DND-41 (cell line): ENCODE measurements at places on chromosomes 4 and X.

DNA sequence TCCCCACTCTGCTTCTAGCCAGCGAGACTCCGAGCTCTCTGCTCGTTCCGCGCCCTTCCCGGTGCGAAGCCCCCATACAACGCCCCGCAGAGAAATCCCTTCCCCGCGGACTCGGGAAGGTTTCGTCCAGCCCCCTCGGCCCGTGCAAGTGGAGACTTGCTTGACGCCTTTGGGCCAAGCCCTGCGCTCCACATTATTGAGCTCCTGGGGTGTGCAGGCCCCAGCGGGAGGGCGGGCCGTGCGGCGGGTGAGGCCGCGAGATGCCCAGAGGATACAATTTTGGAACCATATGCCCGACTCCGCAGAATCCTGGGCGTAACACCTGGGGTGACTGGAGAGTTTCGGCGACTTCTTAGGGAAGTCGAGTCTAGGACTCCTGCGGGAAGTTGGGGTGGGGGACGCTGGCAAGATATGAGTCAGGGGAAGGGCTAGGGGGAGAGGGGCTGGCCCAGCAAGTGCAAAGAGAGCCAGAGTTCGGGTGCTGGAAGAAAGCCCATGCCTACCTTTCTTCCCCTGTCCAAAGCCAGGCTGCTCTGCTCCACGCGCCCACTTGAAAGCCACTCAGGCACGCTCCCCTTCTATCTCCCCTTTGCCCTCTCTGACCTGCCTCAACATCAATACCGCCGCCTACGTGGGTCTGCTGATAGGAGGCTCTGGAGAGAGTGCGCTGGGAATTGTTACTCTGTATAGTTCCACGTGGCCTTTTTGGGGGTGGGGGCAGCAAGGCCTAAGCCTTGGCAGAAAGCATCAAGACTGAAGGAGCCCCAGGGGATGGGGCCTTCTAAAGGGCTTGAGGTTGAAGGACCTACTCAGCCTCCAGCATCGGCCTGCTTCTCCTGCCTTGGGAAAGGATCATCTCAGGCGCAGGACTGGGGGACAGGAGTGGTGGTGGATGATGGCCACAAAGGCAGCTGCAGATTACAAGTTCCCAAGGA, 1.2 kb upstream of the ELF4 start:
- no peaks in the 10 kb centered on the region for H3K36me3 ChIP-seq
- H3K27me3 ChIP-seq, result no peaks in the 10 kb centered on the region
- DNase-seq, result no peak

GRCh38 chr4:110005461-110006056, 92.9 kb downstream of the EGF start:
- H3K27me3 ChIP-seq, result no peaks in the 10 kb centered on the region
- H3K4me3 ChIP-seq, result no peak overlapping the region
- no peak overlapping the region for H3K27ac ChIP-seq
- peaks cover 3% of the 10 kb centered on the region for H3K4me1 ChIP-seq
- DNase-seq, result peak; percentile 17

DNA sequence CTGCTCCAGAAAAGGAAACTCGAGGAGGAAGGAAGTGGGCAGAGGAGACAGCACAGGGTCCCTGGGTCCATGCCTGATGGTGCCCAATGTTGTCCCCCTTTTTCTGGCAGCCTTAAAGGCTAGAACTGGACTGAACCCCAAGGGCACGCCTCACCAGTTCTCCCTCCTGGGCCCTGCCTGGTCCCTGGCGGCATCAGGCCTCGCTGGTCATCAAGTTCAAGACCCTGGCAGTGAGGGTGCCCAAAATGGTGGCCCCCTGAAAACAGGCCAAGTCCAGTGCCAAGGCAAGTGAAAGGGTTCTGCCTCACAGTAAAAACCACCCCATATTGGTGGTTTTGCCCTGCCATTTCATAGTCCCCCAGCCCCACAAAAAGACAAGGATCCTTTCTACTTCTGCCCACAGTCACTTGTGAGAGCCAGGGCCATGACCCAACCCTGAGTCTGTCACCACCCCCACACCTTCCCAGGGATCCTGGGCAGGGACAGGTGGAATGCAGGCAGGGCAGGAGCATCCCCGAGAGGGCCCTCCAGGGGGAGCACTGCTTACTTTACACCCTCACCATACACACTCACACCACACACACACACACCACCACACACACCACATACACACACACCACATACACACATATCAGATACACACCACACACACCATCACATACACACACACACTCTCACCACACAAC, 107.6 kb downstream of the DCTD start:
- H3K27ac ChIP-seq, result peak overlapping the region; percentile 27; the same call in 1 of the 2 replicates
- no peaks in the 10 kb centered on the region for H3K36me3 ChIP-seq
- H3K27me3 ChIP-seq, result no peaks in the 10 kb centered on the region
- DNase-seq, result no peak
- peaks cover 20% of the 10 kb centered on the region for H3K4me1 ChIP-seq
- H3K4me3 ChIP-seq, result no peak overlapping the region

- H3K4me1 ChIP-seq, result peaks cover 63% of the 10 kb centered on the region
- peak overlapping the region; percentile 33 for H3K27ac ChIP-seq
- DNase-seq, result no peak
- H3K4me3 ChIP-seq, result no peak overlapping the region
These were observed 12.9 kb downstream of the DCK start for GRCh38 chr4:71006203-71006907.

DNA sequence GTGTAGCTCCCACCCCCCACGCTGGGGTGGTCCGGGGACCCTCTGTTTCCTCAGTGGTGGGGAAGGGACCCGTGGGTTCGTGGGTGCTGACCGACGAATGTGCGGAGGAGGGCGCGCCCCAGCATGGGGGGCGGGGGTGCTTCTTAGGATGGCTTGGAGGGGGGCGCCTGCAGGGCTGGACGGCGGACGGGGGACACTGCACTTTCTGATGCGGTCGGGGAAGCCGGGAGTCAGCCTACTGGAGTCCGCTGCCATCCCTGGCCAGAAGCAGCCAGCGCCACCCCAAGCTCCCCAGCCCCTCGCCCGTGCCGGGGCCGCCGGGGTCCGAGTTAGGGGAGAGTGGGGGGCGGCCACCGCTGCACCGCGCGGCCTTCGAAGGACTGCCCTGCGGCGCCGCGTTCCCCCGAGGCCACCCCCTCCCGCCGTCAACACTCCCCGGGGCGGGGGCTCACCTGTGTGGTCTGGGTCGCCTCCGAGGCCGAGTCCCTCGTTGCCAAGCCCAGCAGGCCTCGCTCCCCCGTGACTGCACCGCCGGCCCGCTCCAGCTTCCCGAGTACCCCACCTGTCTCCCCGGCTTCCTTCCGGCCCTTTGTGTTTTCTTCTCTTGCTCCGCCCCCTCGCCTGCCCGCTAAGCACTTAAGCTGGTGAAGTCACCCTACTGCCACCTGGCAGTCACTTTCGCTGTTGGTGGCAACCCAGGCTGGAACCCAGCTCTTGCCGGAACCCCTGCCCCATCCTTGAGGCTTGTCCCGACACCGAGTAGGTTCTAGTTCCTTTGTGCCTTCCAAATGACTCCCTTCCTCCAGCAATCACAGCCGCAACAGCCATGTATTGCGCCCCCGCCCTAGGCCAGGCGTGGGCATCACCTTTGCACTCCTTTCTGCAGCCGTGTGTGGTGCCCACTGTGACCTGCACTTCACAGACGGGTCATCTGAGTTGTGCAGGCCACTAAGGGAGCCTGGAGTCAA, at the start of gene OCIAD2:
Gene OCIAD2, minus strand, starts transcription at position 569 of the 968 bp plus-strand sequence. CDS start 2,225 bp downstream, outside the sequence.
- peaks cover 28% of the 10 kb centered on the region for H3K4me1 ChIP-seq
- peak within 1 kb of the TSS; percentile 83 for H3K4me3 ChIP-seq
- no peaks in the 10 kb centered on the region for H3K27me3 ChIP-seq
- peak within 1 kb of the TSS; percentile 82 for H3K27ac ChIP-seq

- DNase-seq, result no peak
- H3K36me3 ChIP-seq, result no peaks in the 10 kb centered on the region
- no peak overlapping the region for H3K4me3 ChIP-seq
- H3K4me1 ChIP-seq, result no peaks in the 10 kb centered on the region
These were observed 9.6 kb upstream of the MAP7D3 start for GRCh38 chrX:136260776-136261175.

DNA sequence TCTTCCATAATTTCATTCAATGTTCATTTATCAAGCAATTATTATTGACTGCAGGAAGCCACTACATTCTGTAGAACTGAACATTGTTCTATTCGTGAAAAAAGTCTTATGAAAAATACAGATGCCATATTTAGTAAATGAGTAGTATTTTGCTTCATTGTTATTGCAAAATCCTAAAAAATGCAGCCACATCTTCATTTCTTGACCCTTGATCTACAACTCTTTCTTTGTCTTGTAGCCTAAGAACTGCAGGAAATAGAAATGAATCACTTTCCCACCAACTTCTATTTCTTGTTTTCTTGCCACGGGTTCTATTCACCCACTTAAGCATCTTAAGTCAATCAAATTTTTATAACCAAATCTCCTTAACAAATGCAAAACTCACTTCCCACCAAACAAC, 63.3 kb downstream of the KCNIP4 start:
- no peak overlapping the region for H3K4me3 ChIP-seq
- H3K27ac ChIP-seq, result no peak overlapping the region
- no peak for DNase-seq
- no peaks in the 10 kb centered on the region for H3K4me1 ChIP-seq

GRCh38 chr4:141571793-141572192, 64.6 kb upstream of the IL15 start:
- no peaks in the 10 kb centered on the region for H3K4me1 ChIP-seq
- H3K4me3 ChIP-seq, result no peak overlapping the region
- no peaks in the 10 kb centered on the region for H3K27me3 ChIP-seq

- no peak overlapping the region for H3K4me3 ChIP-seq
- H3K27ac ChIP-seq, result no peak overlapping the region
- no peak for DNase-seq
- H3K4me1 ChIP-seq, result no peaks in the 10 kb centered on the region
- H3K27me3 ChIP-seq, result no peaks in the 10 kb centered on the region
These were observed 12.7 kb downstream of the OPHN1 start for GRCh38 chrX:68420559-68420958.

- peaks cover 31% of the 10 kb centered on the region for H3K4me1 ChIP-seq
- H3K36me3 ChIP-seq, result peaks cover 6% of the 10 kb centered on the region; the same call in 1 of the 2 replicates
- H3K27me3 ChIP-seq, result no peaks in the 10 kb centered on the region
- peak overlapping the region; percentile 95 for H3K4me3 ChIP-seq
- no peak for DNase-seq
These were observed 10.9 kb upstream of the CLTRN start for GRCh38 chrX:15675490-15675921.

GRCh38 chr4:101102114-101102742, 245.1 kb downstream of the PPP3CA start:
- peaks cover 9% of the 10 kb centered on the region; the same call in 1 of the 2 replicates for H3K36me3 ChIP-seq
- H3K4me3 ChIP-seq, result no peak overlapping the region

GRCh38 chr4:127012549-127012948, 620.2 kb upstream of the INTU start:
- no peaks in the 10 kb centered on the region for H3K4me1 ChIP-seq
- H3K36me3 ChIP-seq, result no peaks in the 10 kb centered on the region

GRCh38 chr4:168637872-168638756, 141.3 kb downstream of the PALLD start:
- no peaks in the 10 kb centered on the region for H3K27me3 ChIP-seq

- no peak overlapping the region for H3K27ac ChIP-seq
- H3K27me3 ChIP-seq, result no peaks in the 10 kb centered on the region
- no peaks in the 10 kb centered on the region for H3K4me1 ChIP-seq
- no peaks in the 10 kb centered on the region for H3K36me3 ChIP-seq
- H3K4me3 ChIP-seq, result no peak overlapping the region
These were observed 43.4 kb upstream of the GATB start for GRCh38 chr4:151804086-151804630.

DNA sequence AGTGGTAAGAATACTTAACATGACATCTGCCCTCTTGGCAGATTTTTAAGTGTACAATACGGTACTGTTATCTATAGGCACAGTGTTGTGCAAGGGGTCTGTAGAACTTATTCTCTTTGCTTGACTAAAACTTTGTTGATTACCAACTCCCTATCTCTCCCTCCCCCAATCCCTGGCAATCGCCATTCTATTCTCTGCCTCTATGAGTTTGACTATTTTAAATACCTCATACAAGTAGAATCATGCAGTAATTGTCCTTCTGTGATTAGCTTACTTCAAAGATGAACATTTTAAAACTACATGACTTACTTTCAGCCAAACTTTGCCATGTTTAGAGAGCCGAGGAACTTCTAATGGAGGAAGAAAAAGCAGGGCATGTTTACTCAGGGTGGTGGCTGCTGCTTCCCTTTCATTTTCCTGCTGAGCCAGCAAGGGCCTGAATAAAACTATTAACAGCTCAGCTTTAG, 62.4 kb downstream of the APOO start:
- no peak for DNase-seq
- no peaks in the 10 kb centered on the region for H3K4me1 ChIP-seq
- no peaks in the 10 kb centered on the region for H3K27me3 ChIP-seq
- peaks cover 8% of the 10 kb centered on the region; the same call in 1 of the 2 replicates for H3K36me3 ChIP-seq

DNA sequence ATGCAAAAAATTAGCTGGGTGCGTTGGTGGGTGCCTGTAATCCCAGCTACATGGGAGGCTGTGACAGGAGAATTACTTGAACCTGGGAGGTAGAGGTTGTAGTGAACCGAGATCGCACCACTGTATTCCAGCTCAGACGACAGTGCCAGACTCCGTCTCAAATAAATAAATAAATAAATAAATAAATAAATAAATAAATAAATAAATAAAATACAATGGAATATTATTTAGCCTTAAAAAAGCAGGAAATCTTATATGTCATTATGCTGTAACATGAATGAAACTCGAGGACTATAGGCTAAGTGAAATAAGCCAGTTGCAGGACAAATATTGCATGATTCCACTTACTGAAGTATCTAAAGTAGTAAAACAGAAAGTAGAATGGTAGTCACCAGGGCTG, 42.5 kb downstream of the RBM41 start:
- no peaks in the 10 kb centered on the region for H3K27me3 ChIP-seq
- no peaks in the 10 kb centered on the region for H3K4me1 ChIP-seq
- H3K36me3 ChIP-seq, result peaks cover 3% of the 10 kb centered on the region; the same call in 1 of the 2 replicates
- no peak for DNase-seq
- no peak overlapping the region for H3K27ac ChIP-seq

DNA sequence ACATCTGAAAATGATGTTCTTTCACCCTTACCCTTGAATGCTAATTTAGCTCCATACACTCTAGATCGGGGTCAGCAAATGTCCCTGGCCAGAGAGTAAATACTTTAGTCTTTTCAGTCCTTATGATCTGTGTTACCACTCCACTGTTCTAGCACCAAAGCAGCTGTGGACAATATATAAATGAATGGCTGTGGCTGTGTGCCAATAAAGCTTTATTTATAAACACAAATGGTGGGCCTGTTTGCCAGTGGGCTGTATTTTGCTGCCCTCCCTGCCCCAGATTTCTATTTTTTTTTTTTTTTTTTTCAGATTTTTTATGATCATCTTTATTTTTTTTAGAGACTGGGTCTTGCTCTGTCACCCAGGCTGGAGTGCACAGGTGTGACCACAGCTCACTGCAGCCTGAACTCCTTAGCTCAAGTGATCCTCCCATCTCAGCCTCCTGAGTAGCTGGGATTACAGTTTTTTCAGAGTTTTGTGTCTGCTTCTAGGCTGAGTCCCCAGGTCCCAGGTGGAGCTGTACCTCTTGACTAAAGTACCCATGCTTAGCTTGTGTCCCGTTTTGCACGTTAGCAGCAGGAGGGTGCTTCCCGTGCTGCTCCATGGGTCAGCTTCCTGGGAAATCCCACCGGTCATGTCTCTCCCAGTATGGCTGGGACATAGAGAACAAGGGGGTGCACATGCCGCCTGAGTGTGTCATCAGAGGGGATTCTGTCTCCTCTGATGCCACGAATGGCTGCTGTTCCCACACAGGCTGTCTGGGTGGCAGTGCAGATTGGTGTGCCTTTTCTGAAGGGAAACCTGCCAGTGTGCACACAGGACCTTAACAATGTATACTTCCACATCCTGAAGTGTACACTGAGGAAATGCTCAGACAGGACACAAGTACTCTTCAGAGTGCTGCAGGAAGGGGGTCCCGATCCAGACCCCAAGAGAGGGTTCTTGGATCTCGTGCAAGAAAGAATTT, 16.0 kb upstream of the GRPEL1 start:
- no peaks in the 10 kb centered on the region for H3K4me1 ChIP-seq
- H3K27ac ChIP-seq, result no peak overlapping the region
- DNase-seq, result no peak
- H3K27me3 ChIP-seq, result no peaks in the 10 kb centered on the region
- no peaks in the 10 kb centered on the region for H3K36me3 ChIP-seq
